ENCODE measurements at places on chromosomes 12 and 14. TPM values are rescaled to one million over a fixed set of nuclear protein-coding genes. Genes with fewer than 3 reads are reported as not detected.

Gene RPGRIP1
- 0.49 TPM for total RNA-seq

Gene NFE2
- 0.57 TPM for total RNA-seq

Gene ESRRB
- total RNA-seq, result 0.16 TPM

Gene USP30
- 10.6 TPM for total RNA-seq

Gene SLC25A47
- not detected for total RNA-seq

Gene NEK9
- total RNA-seq, result 89.2 TPM

Gene IRAK4
- 24.6 TPM for total RNA-seq

- DNase-seq, result no peak
Observed at GRCh38 chr14:69845787-69846186, 33.4 kb upstream of the SMOC1 start.

DNA sequence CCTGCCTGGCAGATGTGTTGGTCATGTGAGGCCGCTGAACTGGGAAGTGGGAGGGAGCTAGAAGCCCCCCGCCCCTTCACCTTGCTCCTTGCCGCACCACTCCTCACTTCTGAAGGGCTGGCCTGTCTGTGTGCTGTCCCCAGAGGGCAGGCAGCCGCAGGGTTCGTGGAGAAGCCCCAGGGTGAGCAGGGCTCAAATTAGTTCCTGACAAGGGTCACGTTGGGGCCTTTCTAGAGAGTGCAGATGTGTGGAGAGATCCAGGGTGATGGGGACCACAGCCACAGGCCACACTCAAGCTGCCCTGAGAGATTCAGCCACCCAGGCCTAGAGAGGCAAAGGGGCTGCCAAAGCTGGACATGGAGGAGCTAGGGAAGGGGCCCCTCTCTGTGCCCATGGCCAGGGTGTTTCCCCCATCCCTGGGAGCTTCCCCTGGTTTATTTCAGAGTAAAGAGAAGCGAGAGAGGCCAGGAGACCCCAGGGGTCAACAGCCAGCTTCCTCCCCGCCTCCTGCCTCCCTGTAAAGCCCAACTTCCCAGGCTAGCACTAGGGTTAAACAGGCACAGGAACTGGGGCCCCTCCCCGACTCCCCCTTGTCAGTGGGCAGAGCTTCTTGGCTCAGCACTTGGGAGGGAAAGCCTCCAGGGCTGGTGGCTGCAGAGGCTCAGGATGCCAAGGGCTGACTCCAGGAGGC lies 16.2 kb downstream of the SLC25A29 start:
- DNase-seq, result no peak

- no peak for DNase-seq
Observed at GRCh38 chr12:48175613-48176416, 7.6 kb upstream of the CCDC184 start.

DNA sequence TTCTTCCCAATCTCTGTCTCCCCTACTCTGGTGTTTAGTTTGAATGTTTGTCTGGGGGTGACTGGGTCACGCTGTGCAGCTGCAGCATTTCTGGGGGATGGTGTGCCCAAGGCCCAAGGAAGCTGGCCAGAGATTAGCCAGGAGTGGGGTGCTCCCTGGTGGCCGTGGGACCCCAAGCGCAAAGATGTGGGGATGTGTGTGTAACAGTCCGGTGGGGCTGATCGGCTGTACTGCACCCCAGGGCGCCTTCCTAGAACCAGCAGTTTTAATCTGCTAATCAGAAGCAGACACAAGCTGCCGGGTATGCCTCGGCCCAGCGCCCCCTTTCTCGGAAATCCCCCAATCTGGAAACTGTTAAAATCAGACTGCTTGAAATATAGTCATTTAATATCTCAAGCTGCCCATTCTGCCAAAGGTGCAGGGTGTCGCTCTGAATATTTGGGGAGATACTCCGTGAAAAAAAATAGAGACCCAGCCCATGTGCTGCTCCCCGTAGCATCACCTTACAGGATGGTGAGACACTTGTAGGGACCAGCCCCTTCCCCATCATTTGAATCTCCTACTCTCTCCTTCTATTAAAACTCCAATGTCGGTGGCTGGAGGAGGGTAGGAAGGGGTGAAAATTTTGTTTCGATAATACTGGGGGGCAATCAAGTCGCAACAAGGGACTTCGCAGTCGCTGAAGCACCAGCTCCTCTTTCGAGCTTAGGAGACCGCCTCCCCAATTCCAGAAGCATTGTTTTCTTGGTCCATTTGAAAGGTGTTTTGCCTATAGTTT lies 4.3 kb downstream of the HOXC9 start:
- no peak for DNase-seq

- peak; percentile 68 for DNase-seq
Observed at GRCh38 chr14:64501411-64502171, 2.0 kb downstream of the ZBTB25 start.

DNA sequence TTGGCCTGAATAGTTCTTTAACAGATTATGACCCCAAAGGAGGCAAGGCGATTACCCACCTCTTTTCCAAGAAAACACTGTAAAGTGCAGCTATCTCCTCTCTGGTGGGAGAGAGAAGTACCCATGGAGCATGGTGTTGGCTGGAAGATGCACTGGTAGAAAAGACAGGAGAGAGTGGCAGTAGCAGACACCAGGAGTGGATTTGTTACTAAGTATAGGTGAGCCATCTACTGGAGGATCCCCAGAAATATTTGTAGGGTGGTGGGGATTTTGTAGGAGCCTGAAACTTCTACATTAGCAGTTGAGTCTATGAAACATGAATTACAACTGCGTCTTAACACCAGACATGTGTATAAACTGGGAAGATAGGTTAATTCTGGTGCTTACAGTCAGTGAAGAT lies 148.0 kb downstream of the SLC38A4 start:
- no peak for DNase-seq

- DNase-seq, result no peak
Observed at GRCh38 chr12:93128332-93128707, 199.2 kb upstream of the EEA1 start.

DNA sequence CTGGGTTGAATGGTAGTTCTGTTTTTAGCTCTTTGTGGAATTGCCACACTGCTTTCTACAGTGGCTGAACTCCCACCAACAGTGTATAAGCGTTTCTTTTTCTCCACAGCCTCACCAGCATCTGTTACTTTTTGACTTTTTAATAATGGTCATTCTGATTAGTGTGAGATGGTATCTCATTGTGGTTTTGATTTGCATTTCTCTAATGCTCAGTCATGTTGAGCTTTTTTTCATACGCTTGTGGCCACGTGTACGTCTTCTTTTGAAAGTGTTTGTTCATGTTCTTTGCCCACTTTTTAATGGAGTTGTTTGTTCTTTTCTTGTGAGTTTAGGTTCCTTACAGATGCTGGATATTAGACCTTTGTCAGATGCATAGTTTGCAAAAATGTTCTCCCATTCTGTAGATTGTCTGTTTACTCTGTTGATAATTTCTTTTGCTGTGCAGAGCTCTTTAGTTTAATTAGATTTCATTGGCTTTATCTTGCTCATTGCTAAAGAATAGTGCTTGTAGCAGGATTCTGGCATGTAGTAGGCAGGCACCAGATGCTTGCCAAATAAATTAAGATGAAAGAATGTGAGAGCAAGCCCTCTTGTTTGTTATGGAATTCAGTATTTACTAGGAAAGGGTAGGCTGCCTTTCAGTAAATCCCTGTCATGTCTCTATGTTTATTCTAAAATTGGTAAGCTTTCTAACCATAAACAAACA lies 86.8 kb downstream of the PDE3A start:
- no peak for DNase-seq

- DNase-seq, result no peak
Observed at GRCh38 chr12:112096667-112097066, 11.9 kb downstream of the NAA25 start.

- no peak for DNase-seq
Observed at GRCh38 chr12:92717202-92717601, 14.4 kb downstream of the PLEKHG7 start.

GRCh38 chr14:71454513-71455332 lies 477.5 kb upstream of the RGS6 start:
- no peak for DNase-seq

DNA sequence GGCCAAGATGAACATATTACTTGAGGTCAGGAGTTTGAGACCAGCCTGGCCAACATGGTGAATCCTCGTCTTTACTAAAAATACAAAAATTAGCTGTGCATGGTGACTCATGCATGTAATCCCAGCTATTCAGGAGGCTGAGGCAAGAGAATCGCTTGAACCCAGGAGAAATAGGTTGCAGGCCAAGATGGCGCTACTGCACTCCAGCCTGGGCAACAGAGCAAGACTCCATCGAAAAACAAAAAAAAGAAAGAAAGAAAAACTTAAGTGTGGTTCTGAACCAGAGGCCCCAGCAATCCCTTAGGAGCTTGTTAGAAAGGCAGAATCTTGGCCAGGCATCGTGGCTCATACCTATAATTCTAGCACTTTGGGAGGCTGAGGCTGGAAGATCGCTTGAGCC lies 24.5 kb downstream of the SVOP start:
- no peak for DNase-seq

GRCh38 chr14:69666690-69667211 lies 55.4 kb downstream of the SUSD6 start:
- no peak for DNase-seq

DNA sequence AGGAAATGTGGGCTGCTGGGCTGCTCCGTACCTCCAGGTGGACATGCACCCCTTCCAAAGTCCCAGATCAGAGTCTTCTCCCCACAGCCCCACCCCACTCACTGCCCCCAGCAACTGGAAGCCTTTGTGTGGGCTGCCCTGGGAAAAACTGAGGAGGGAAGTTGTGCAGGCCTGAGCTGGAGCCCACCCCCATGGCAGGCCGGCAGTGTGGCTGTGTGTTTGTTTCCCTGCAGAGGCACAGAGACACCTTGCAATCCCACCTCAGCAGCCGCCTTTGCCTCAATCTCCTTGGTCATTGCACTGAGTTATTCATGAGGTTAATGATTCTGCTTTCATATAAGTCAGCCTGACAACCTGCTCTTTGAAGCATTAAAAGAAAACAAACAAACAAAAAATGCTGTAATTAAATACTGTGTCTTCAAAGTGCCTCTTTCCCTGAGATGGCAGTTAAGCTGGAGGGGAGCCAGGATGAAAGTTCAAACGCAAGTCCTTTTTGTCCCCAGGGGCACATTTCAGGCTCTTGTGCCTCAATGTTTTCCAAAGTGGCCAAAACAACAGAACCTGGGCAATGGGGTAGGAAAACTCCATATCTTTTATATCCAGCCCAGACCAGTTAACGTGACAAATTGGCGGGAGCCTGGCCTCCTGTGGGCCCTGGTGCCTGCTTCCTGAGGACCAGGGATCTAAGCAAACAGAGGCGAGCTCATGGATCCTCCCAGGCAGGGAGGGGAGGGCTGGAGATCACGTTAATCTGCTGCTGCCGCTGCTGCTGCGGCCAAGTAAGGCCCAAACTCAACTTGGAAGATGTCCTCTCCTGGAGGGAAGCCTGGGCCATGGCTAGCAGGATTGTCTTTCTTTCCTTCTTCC lies 51.9 kb upstream of the TSPAN11 start:
- DNase-seq, result no peak

DNA sequence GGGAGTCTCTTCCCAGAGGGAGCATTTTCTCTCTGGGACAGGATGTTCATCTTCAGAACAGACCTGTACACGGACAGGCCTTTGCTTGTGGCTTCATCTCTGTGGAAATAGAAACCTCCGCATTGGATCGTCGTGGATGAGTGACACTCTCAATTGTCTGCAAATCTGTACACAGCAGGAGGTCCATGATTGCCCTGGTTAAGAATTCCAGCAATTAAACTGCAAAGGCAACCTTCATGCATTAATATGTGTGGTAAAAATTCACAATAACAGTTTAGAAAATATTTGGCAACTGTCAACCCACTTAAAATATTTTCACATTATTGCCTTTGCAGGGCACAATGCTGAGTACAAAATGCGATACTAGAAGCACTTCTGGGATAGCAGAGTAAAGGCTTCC lies 149.8 kb upstream of the SFSWAP start:
- DNase-seq, result no peak
